Neuronal stem cell (in vitro differentiated cells): ENCODE measurements at places on chromosomes 6 and 20.

DNA sequence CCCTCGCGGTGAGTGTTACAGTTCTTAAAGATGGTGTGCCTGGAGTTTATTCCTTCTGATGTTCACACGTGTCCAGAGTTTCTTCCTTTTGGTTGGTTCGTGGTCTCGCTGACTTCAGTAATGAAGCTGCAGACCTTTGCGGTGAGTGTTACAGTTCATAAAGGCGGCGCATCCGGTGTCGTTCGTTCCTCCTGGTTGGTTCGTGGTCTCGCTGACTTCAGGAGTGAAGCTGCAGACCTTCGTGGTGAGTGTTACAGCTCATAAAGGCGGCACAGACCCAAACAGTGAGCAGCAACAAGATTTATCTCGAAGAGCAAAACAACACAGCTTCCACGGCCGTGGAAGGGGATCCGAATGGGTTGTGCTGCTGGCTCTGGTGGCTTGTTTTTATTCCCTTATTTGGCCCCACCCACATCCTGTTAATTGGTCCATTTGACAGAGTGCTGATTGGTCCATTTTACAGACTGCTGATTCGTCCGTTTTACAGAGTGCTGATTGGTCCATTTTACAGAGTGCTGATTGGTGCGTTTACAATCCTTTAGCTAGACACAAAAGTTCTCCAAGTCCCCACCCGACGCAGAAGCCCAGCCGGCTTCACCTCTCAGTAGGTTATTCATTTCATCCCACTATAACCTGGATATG lies 48.2 kb upstream of the ARG1 start:
- H3K4me3 ChIP-seq: no peak overlapping the region
- H3K27me3 ChIP-seq: no peaks in the 10 kb centered on the region
- no peaks in the 10 kb centered on the region for H3K4me1 ChIP-seq
- DNase-seq: no peak
- no peaks in the 10 kb centered on the region for H3K36me3 ChIP-seq

GRCh38 chr6:14138701-14139215 lies 21.2 kb downstream of the CD83 start:
- no peak for DNase-seq
- peaks cover 12% of the 10 kb centered on the region for H3K36me3 ChIP-seq
- H3K27ac ChIP-seq: no peak overlapping the region
- no peak overlapping the region for H3K4me3 ChIP-seq

DNA sequence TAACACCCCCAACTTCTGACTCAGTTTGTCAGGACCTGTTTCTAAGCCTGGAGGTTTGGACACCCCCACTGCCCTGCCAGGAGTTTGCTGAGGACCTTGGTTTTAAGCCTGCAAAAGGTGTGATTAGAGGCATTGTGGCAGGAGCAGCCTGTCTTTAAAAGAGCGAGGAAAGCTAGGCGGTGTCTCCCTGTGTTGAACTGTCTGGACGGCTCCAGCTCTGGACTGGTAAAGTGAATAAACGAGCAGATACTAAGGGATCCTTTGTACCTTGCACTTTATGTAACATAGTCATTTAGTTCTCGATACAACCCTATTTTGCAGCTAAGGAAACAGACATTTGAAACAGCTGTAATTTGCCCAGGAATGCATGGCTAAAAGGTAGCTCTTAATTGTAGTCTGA lies 14.4 kb downstream of the FAM83D start:
- no peak for DNase-seq
- H3K4me1 ChIP-seq: peaks cover 18% of the 10 kb centered on the region
- no peaks in the 10 kb centered on the region for H3K27me3 ChIP-seq
- no peak overlapping the region for H3K4me3 ChIP-seq
- H3K36me3 ChIP-seq: peaks cover 35% of the 10 kb centered on the region
- no peak overlapping the region for H3K27ac ChIP-seq

DNA sequence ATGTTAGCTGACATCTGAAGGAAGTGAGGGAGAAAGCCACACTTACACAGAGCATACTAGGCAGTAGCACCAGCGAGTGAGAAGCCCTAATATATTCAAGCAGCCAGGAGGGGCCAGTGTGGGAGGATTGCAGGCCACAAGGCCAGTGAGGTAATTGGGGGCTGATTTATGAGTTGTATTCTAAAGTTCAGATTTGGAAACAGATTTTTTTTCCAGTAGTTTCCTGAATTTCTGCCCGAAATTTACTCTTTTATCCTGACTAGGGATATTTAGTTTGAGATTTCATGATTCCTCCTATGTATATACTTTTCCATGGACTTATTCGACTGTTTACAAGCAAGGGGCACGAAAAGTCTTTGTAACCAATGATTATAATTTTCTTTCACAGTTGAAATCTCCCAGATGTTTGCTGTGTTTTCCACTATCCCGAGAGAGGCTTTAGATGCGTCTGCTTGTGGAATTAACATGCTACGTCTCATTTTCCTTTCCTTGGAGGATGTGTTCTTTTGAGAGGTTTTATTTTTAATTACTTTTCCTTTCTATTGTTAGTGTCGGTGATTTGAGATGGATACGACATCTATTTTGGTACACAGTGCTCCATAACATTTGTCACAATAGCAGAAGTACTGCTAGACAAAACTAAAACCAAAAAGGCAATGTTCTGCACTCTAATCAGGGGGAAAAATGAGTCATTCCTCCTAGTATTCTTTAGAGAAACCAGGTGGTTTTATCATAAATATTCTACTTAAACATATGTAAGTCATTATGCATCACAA lies 356.3 kb upstream of the HSF2 start:
- no peak for DNase-seq
- H3K36me3 ChIP-seq: no peaks in the 10 kb centered on the region
- H3K4me1 ChIP-seq: peaks cover 5% of the 10 kb centered on the region
- no peaks in the 10 kb centered on the region for H3K27me3 ChIP-seq
- H3K4me3 ChIP-seq: no peak overlapping the region

DNA sequence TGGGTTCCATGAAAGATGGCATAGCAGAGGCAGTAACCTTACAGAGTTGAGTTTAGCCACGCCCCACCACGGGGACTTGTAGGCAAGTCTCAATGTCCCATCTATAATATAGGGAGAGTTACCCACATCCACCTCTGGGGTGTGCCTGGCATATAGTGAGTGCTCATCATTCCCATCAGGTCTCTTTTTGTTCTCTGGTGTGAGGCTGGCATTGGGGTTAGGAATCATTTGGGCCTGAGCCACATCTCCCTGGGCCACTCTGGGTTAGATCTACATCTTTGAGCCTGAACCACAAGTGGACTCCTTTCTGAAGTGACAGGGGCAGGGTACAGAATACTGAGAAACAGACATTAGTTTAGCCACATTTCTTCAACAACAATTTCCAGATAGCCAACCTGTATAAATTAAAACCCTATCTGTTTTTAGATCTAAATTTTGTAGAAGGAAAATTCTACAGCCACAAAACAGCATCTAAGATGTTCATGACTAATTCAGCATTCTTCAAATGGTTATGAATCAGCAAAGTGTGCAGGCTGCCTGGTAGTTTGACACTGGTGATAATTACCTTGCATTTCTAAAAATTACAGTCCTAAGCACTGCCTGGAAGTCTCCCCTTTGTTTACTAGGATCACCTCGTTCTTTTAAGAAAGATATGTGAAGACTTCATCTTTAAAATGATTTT lies 20.1 kb downstream of the RNF24 start:
- no peaks in the 10 kb centered on the region for H3K36me3 ChIP-seq
- no peaks in the 10 kb centered on the region for H3K4me1 ChIP-seq
- no peak for DNase-seq
- no peak overlapping the region for H3K27ac ChIP-seq
- H3K4me3 ChIP-seq: no peak overlapping the region

- no peaks in the 10 kb centered on the region for H3K27me3 ChIP-seq
- H3K4me3 ChIP-seq: no peak overlapping the region
- DNase-seq: no peak
- H3K36me3 ChIP-seq: no peaks in the 10 kb centered on the region
- H3K27ac ChIP-seq: no peak overlapping the region
- H3K4me1 ChIP-seq: no peaks in the 10 kb centered on the region
Observed at GRCh38 chr20:14067603-14068002, 72.3 kb downstream of the MACROD2 start.

- H3K27ac ChIP-seq: no peak overlapping the region
- no peaks in the 10 kb centered on the region for H3K36me3 ChIP-seq
- no peak for DNase-seq
Observed at GRCh38 chr6:158068893-158069799, 87.5 kb downstream of the SYNJ2 start.

DNA sequence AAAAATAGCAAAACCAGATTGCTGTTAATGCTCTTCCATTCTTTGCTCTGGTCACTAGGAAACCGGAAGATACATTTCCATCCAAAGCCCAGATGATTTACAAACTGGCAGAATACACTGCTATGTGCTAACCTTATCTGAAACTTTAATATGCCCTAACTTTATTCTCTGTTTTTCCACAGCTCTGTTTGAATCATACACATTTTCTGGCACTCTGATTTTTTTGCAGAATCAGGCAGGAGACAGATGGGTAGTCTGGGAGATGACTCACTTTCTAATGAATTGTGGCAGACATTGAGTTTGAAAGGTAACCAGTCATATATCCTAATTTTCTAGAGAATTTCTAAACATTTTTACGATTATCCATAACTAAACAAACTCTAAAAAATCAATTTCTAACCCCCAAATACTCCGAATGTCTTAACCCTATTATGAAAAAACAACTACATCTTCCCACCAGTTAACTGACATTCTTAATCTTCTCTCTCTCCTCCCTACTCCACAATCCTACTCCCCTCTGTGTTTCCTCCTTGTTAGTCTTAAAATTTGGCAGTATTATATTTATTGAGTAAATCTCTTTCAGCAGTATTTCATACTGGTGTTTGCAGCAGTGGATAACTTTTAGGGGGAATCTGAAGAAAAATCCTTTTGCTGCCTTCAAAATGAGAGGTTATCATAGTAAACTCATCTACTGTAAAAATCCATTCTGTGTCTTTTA lies 63.5 kb downstream of the MAN1A1 start:
- no peaks in the 10 kb centered on the region for H3K4me1 ChIP-seq
- no peak overlapping the region for H3K27ac ChIP-seq
- no peak for DNase-seq
- no peak overlapping the region for H3K4me3 ChIP-seq

GRCh38 chr6:154223296-154223695 lies 133.3 kb downstream of the IPCEF1 start:
- no peaks in the 10 kb centered on the region for H3K27me3 ChIP-seq
- H3K4me3 ChIP-seq: no peak overlapping the region
- no peaks in the 10 kb centered on the region for H3K36me3 ChIP-seq

- H3K4me1 ChIP-seq: no peaks in the 10 kb centered on the region
- H3K36me3 ChIP-seq: no peaks in the 10 kb centered on the region
- H3K27ac ChIP-seq: no peak overlapping the region
- no peak for DNase-seq
Observed at GRCh38 chr6:19655744-19656143, 181.4 kb upstream of the ID4 start.

DNA sequence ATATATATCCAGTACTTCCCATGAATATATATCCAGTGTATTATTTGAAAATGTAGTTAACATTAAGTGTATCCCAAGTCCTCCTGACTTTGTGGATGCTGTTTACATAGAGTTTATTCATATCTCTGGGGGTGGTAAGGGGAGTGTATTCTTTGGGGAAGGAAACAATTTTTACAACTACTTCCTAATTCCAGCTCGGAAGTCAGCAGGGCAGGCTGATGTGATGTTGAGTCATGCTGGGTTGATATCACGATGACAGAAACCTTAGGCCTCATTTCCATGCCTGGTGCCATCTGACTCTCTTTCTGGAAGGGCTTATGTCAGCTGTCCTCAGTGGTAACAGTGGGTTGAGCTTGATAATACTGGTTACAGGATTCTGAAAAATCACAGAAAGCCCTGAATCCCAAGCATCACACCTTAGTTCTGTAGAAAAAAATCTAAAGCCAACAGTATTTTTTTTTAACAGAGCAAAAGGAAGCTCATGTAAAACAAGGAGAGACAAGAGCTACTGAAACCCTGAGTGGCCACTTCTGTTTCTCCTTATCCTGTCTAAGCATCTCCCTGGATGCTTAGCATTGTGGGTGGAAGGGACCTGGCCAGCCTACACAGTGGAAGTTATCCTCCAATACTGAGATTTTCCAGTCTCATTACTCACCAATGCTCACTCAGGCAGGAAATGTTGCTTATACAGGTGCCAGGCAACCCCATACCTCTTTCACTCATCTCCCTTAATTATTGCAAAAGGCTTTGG lies 75.2 kb upstream of the IYD start:
- H3K4me1 ChIP-seq: no peaks in the 10 kb centered on the region
- H3K27ac ChIP-seq: no peak overlapping the region
- H3K27me3 ChIP-seq: no peaks in the 10 kb centered on the region
- no peaks in the 10 kb centered on the region for H3K36me3 ChIP-seq
- H3K4me3 ChIP-seq: no peak overlapping the region

GRCh38 chr20:10655720-10656669 lies 17.8 kb downstream of the JAG1 start:
- H3K4me1 ChIP-seq: peaks cover 49% of the 10 kb centered on the region
- peak overlapping the region; percentile 71 for H3K27ac ChIP-seq
- no peak overlapping the region for H3K4me3 ChIP-seq
- peaks cover 90% of the 10 kb centered on the region for H3K36me3 ChIP-seq
- H3K27me3 ChIP-seq: no peaks in the 10 kb centered on the region
- peak; percentile 80 for DNase-seq

- no peaks in the 10 kb centered on the region for H3K4me1 ChIP-seq
- H3K27ac ChIP-seq: no peak overlapping the region
- no peaks in the 10 kb centered on the region for H3K36me3 ChIP-seq
- no peak for DNase-seq
Observed at GRCh38 chr6:127300411-127300810, 33.7 kb downstream of the RNF146 start.

DNA sequence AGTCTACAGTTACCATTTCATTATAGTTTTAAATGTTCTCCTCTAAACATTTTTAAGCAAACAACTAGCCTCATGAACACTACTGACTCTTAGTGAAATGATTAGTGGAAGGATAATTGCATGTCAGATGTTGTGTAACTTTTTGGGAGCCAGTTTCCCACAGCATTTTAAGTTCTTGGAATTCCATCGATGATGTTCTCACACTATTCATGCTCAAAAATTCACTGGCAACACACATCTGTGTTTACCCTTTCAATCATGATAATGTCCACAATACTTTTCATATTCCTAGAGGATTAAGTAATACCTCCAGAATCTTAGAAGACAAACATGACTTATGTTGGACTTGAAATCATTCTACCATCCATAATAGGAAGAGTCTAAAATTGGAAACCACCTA lies 678.1 kb upstream of the ID4 start:
- H3K4me3 ChIP-seq: no peak overlapping the region
- no peaks in the 10 kb centered on the region for H3K27me3 ChIP-seq
- H3K4me1 ChIP-seq: no peaks in the 10 kb centered on the region

DNA sequence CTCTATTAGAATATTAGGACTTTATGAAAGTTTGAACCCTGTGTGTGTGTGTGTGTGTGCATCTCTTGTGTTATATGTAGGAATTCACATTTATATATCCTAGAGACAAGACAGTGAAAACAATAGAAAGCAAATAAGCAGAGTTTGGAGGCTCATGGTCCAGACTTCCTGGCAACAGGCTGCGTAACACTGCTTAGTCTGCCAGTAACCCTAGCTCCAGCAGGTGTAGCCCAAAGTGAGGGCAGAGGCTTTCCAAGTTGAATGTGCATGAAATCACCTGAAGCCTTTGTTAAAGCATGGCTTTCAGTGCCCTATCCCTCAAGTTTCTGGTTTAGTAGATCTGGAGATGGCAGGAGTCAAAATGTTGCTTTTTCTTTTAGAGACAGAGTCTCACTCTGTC lies 569.9 kb downstream of the KIF16B start:
- H3K4me3 ChIP-seq: no peak overlapping the region
- no peak overlapping the region for H3K27ac ChIP-seq
- peaks cover 2% of the 10 kb centered on the region for H3K4me1 ChIP-seq
